Uterus (tissue), 4 donors: ENCODE measurements at places on chromosomes 7 and 10. TPM values are rescaled to one million over a fixed set of nuclear protein-coding genes. Genes with fewer than 3 reads are reported as not detected.

DNA sequence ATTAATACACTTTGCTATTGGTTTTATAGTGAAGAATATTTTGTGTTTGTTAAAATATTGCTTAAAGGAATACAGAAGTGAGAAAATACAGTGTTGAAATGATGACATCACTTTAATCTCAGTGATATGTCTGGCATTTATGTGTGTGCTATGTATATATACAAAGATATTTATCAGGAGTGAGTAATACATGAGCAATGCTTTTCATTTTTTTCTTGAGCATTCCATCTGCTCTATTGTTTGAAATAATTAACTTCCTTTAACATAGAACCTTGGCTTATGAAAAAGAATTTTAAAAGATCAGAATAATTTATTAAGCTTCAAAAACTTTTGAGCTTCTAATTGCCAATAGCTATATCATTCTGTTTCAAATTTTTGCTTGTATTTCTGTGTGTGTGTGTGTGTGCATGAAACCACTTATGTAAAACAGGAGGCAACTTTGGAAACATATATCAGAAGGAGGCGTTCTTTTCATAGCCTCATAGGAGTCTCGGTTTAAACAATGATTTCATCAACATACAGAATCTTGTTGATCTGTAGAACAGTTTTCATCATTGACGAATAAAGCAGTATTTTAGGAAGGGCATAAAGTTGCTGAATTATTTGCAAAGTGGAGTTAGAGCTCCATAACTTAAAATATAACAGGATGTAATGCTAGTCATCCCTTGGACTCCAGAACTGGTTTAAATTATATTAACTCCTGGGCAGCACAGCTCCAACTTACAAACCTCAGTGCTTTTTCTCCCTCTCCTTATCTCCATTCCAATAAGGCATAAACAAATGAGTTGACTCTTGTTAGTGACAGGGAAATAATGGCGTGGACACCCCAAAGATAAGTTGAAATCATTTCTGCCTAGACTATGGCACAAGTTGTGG, 228.4 kb upstream of the DGKB start:
- no peak for DNase-seq

The MYPN gene
- total RNA-seq, result not detected

DNA sequence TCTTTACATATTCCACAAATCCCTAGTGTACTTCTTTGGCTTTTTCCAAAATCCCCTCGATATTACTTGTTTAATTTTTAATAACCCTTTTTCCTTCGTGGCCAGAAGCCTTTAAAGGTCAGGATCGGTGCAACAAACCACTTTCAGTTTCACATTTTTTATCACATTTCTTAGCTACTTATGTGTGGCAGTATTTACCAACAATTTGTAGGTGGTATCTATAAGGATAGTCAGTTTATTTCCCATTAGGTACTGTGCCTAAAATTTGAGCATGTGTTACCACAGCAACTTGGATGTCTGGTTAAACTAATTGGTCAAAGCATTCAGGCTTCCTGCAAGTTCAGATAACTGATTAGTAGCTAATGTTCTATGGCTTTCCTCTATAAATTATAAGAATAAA, 104.9 kb downstream of the CDK14 start:
- DNase-seq, result no peak

DNA sequence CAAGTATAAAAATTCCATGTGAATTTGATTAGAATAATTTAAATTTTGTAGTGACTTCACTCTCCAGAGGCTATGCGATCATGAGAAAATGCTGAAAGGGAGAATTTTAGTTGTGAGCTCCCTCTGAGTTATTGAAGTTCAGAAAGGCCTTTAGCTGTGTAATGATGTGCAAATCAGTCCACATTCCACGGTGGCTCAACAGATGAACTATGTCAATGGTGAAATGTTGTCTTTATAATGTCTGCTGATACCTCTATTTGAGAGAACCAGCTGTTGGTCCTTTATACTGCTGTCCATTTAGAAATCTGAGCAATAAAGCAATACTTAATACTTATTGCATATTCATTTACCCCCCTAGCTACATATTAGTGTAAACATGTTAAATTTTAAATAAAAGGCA, 7.1 kb upstream of the ITGB8 start:
- no peak for DNase-seq

The C10orf88 gene
- total RNA-seq, result 1.5 TPM

DNA sequence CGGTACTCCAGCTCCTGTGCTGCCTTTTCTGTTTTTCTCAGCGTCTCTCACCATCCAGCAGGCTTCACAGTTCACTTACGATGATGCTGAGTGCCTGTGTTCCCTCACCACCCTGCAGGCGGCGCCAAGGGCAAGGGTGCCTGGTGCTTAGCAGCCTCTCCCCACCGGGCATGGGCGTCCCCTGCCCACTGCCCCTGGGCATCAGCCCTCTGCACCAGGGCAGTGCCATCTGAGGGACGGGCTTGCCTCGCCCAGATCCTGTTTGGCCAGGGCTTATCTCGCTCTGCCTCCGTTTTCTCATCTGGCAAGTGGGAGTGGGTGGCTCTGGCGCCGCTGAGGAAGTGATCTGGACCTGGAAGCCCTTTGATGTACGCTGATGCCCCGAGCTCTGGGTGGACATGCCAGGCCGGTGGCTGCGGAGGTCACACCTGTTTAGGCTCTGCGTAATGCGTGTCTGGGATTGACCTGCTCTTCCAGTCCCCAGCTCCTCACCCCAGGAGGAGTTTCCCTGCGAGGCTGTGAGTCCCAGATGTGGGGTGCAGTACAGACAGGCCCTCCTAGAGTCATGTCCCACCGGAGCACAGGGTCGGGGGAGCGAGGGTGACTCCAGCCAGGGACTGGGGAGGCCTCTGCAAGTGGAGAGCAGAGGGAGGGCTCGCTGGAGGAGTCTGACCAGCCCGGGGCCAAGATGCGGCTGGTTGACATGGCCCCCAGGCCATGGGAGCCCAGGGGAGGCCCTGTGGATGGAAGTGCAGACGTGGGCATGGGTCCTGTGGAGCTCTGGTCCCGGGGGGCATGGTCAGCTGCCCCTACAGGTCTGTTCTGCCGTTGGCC, 11.8 kb downstream of the TTYH3 start:
- DNase-seq, result no peak

GRCh38 chr7:70631718-70632117, 500.2 kb upstream of the GALNT17 start:
- no peak for DNase-seq

The POU6F2 gene
- 0.91 TPM for total RNA-seq

- no peak for DNase-seq
These were observed 42.8 kb upstream of the GNA12 start for GRCh38 chr7:2886900-2887299.

GRCh38 chr7:24733414-24734060, 23.7 kb downstream of the GSDME start:
- no peak for DNase-seq

GRCh38 chr7:13949445-13949844, 40.0 kb downstream of the ETV1 start:
- DNase-seq, result no peak

- no peak for DNase-seq
These were observed 415.3 kb downstream of the DNAJB6 start for GRCh38 chr7:157751951-157752673.

- DNase-seq, result peak; percentile 7
These were observed 137.9 kb downstream of the DNAJB6 start for GRCh38 chr7:157474685-157475084.

- DNase-seq, result no peak
These were observed 53.9 kb downstream of the AP3M1 start for GRCh38 chr10:74096777-74097176.

The ODAD2 gene
- total RNA-seq, result 2.4 TPM

- DNase-seq, result no peak
These were observed 17.1 kb upstream of the AKR1B1 start for GRCh38 chr7:134476044-134476443.

GRCh38 chr10:69612760-69613159, 17.3 kb upstream of the FAM241B start:
- no peak for DNase-seq
